Astrocyte (in vitro differentiated cells and primary cell): ENCODE measurements at places on chromosomes 2 and 18. TPM values are rescaled to one million over a fixed set of nuclear protein-coding genes. Genes with fewer than 3 reads are reported as not detected.
A peak's percentile ranks its signal among the peaks of the same experiment; 100 is the strongest.

DNA sequence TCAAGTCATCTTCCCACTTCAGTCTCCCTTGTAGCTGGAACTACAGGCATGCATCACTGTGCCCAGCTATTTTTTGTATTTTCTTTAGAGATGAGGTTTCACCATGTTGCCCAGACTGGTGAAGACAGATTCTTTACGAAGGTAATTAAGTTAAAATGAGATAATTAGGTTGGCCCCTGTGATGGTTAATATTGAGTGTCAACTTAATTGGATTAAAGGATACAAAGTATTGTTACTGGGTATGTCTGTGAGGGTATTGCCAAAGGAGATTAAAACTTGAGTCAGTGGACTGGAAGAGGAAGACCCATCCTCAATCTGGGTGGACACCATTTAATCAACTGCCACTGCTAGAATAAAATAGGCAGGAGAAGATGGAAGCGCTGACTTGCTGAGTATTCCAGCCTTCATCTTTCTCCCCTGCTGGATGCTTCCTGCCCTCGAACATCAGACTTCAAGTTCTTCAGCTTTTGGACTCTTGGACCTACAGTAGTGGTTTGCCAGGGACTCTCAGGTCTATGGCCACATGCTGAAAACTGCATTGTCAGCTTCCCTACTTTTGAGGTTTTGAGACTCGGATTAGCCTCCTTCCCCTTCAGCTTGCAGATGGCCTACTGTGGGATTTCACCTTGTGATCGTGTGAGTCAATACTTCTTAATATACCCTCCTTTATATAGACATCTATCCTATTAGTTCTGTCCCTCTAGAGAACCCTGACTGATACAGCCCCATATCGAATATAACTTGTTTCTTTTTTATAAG is 269.1 kb downstream of the TMX3 start:
- DNase-seq: no peak

GRCh38 chr18:70127359-70127758 is 78.1 kb downstream of the RTTN start:
- no peak for DNase-seq

DNA sequence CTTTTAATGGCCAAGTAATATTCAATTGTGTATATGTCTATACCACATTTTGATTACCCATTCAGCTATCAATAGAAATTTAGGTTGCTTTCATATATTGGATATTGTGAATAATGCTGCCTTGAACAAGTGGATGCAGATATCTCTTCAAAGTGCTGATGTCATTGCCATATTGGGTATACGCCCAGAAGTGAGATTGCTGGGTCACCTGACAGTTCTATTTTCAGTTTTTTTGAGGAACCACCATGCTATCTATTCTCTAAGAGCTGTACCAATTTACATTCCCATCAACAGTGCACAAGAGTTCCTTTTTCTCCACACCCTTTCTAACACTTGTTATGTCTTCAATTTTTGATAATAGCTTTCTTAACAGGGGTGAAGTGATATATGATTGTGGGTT is 306.9 kb downstream of the ZNF516 start:
- no peak for DNase-seq

GRCh38 chr18:75128051-75128605 is 80.8 kb downstream of the PTGR3 start:
- DNase-seq: no peak

GRCh38 chr2:106606652-106607051 is 119.5 kb downstream of the CD8B2 start:
- DNase-seq: no peak

- DNase-seq: no peak
These were observed 44.5 kb downstream of the THNSL2 start for GRCh38 chr2:88214631-88215030.

DNA sequence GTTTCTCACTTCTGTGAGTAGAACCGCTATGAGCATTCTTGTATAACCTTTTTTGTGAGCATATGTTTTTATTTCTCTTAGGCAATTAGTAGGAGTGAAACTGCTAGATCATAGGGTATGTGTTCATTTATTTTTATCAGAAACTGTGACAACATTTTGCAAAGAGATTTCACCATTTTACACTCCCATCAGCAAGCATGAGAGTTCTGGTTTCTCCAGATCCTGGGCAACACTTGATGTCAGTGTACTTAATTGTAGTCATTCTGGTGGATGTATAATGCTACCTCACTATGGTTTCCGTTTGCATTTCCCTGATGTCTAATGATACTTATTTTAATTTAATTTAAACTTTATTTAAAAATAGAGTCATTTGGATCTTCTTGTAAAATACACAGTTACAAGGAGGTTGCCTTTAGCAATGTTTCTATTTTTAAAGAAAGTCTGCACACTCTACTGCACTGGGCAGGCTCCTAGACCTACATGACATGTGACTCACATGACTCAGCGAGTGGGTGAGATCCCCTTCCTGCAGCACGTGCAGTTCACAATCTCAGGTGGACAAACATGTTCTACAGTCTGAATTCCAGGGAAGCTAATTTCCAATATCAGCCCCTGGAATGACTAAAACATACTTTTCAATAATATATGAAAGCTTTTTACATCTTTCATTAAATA is 127.0 kb upstream of the BCL2L11 start:
- no peak for DNase-seq

DNA sequence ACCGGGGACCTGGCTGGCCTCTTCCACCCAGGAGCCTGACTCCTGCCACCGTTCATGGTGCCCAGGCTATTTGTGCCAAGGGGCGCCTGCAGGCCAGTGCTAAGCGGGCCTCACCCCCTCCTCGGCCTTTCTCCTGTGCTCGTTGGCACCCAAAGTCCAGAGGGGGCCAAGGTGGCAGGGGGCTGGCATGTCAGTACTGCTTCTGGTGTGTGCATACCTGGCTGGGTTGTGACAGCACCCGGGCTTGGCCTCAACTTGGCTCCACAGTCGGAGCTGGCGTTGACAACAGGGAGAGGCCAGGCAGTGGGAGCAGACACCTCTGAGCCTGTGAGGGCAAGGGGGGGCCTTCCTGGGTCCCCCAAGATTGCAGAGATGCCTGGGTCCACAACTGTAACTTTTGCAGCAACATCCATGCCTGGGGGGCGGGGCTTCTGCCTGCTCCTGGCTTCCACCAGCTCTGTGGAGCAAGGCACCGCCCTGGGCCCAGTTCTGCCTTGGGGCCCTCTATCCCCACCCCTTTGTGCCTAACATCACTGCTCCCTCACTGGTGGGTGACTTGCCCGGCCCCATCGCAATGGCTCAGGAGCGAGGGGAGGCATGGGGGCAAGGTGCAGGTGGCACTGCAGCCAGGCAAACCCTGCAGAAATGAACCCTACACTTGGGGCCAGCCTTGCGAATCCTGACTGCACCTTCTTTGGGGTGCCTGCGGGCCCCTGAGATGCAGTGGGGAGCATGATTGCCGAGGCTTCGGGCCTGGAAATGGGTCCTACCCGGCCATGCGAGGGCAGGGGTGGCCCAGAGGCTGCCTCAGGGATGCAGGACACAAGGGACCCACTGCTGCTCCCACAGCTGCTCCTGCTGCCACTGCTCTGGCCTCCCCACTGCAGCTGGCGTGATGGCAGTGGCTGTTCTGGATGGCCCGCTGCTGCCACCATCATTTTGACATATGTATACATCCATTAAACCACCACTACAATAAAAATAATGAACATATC is 35.9 kb downstream of the PTPN4 start:
- DNase-seq: no peak

- no peak for DNase-seq
These were observed 89.5 kb downstream of the NBAS start for GRCh38 chr2:15471606-15472005.

- no peak for DNase-seq
These were observed 5.6 kb upstream of the SOX11 start for GRCh38 chr2:5686536-5686935.

GRCh38 chr2:109238580-109238979 is 109.6 kb downstream of the SH3RF3 start:
- DNase-seq: peak; percentile 57

- DNase-seq: no peak
These were observed 11.2 kb downstream of the EFR3B start for GRCh38 chr2:25053041-25053440.

DNA sequence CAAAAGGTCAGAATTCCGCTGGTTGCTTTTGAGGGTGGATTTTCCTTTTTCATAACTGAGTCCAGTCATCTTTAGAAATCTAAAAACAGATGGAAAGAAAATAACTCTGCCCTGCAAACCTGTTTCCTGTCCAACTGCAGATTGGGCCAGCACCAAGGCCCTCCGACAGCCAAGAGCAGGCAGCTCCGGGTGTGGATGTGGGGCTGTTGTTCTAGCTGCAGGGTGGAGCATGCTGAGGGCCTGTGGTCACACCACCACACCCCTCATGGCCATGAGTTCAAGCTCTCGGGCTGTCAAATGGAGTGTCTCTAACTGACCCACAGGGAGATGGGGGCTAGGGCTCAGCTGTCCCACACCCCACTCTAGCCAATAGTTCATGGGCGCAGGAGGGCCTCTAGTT is 69.3 kb upstream of the BZW1 start:
- DNase-seq: peak; percentile 38

GRCh38 chr2:9356261-9356660 is 67.1 kb downstream of the ITGB1BP1 start:
- no peak for DNase-seq

GRCh38 chr2:173286153-173286809 is 68.4 kb upstream of the CDCA7 start:
- no peak for DNase-seq

The PPP1R1C gene
- total RNA-seq: 0.50 and 1.2 TPM in 2 replicates

The MAB21L4 gene
- 0.43 and 0.59 TPM in 2 replicates for total RNA-seq

The CRYGC gene
- total RNA-seq: not detected in 2 replicates

The FKBP1B gene
- 16.8 and 19.4 TPM in 2 replicates for total RNA-seq

The IMMT gene
- 99.3 and 99.4 TPM in 2 replicates for total RNA-seq

The ANO7 gene
- total RNA-seq: 5.8 and 7.1 TPM in 2 replicates

The UGT1A3 gene
- not detected in 2 replicates for total RNA-seq

The PXDN gene
- 417 and 467 TPM in 2 replicates for total RNA-seq

The CYP27C1 gene
- total RNA-seq: 4.4 and 5.7 TPM in 2 replicates

The CNRIP1 gene
- total RNA-seq: 4.0 and 4.4 TPM in 2 replicates
